Activated T-cell treated with anti-CD3 and anti-CD28 coated beads for 48 hours (primary cell): ENCODE measurements at places on chromosomes 4 and X.

DNA sequence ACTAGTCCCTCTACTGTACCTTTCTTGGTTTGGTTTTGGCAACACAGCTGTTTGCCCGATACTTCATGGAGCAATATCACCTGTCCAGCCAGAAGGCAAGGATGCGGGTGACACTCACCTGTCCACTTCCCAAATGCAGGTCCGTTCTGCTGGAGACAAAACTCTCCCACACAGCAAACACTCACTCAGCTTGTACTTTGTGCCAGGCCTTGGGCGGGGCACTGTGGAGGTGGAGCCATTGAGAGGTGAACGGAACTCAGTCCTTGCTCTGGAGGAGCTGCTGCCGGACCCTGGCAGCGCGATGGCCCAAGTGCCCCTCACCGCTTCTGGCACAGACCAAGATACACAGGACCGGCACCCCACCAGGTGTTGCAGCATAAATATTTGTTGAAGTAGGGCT, 15.3 kb upstream of the HMGB3 start:
- DNase-seq, result no peak

DNA sequence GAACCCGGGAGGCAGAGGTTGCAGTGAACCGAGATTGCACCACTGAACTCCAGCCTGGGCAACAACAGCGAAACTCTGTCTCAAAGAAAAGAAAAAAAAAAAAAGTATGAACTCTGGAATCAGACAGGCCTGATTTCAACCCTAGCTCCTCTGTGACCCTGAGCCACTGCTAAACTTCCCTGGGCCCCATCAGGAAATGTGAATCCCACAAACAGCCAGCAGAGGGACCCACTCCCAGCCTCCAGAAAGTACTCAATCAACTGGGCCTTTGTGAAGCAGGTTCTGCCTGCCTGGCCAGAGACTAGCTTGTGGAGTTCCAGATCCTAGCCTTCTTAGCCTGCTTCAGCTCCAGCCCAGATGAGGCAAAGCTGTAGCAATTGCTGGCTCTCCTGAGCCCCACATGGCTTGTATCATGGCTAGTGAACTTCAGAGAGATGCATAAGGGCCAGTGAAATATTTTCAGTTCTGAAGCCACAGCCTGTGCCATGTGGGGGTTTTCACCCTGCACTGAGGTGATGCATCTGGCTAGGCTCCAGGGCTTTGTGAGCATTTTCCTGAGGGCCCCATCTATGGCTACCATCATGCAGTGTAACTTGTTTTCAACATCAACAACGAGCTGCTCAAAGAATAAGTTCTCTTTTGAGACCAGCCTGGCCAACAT, 7.2 kb upstream of the IDS start:
- DNase-seq, result no peak

DNA sequence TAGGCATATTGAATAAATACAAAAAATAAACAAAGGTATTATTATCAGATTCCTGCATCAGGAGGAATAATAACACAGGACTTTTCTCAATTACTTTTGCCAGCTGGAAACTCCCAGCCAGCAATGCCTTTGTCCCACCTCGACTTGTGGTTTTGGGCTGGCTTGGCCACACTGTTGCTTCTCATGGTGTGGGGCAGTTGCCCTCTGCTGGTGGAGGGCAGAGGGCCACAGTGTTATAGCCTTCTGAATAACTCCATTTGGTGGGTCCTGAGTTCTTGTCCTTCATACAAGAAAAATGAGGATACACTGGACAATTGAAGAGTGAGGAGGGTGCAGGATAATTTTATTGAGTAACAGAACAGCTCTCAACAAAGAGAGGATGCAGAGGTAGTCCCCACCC, 1206.0 kb upstream of the ADGRL3 start:
- DNase-seq, result no peak

DNA sequence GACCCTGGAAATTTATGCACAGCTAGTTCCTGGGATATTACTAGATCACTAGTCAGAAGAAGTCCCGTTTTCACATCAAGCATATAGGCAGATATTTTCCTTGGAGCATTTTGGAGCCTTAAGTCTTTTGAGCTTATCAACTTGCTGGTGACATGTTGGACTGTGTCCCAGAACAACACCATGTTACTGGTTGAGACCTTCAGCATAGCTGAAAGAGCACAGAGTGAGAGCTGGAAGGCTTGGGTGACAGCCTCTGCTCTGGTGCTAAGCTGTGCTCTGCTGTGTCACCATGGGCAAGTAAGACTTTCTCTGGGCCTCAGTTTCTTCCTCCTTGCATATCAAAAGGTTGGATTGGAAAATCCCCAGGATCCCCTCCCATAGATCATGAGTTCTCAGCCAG, 116.6 kb upstream of the FRMPD4 start:
- DNase-seq, result no peak

- no peak for DNase-seq
These were observed 160.3 kb upstream of the VEGFC start for GRCh38 chr4:176953021-176953420.

DNA sequence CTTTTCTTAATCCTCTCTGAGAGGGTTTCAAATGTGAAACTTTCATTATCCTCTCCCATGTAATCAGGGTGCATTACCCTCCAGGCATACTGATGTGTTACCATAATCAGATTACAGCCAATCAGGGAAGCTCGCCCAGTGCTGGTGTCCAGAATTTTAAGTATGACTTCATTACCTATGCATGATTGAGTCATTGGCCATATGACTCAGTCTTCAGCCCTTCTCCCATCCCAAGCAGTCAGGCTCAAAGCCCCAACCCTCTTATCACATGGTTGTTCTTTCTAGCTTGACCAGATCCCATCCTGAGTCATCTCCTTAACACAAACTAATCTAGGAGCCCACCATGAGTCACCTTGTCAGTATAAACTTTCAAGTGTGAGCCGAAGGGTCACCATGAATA, 1668.1 kb upstream of the AGA start:
- no peak for DNase-seq

GRCh38 chr4:123866796-123867195, 470.2 kb downstream of the SPRY1 start:
- DNase-seq, result no peak

DNA sequence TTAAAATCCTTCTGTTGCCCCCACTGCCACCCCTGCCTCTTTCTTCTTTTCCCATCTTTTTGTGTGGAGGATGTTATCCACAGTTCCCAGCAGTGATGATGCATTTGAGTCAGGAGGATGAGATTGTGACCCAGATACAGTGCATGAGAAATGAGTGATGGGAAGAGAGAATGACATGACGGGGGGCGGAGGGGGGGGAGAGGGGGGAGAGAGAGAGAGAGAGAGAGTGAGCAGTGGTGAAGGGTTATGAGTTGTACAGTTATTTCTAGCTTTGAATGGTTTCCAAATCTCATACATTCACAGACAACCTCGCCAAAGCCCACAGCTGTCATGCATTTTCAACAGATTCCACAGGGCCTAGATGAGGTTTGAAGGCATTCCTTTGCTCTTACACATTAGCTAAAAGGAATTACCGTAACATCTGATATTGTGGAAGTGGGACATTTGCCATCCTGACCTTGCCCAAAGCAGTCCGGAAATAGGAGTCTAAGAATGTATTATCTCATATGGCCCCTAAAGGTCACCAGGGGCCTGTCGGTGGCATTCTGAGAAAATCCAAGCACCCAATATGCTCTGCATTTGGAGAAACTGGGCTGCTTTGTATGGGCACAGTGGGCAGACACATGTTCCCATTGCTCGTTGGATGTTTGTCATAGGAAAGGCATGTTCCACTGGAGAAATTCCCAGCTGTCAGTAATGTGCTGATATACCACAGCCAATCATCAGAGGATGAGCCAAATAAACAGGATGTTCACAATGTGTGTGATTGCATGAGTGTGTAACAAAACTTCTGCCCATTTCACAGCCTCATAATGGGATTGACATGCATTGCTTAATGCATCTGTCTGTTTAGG, 435.8 kb downstream of the SPRY1 start:
- no peak for DNase-seq

DNA sequence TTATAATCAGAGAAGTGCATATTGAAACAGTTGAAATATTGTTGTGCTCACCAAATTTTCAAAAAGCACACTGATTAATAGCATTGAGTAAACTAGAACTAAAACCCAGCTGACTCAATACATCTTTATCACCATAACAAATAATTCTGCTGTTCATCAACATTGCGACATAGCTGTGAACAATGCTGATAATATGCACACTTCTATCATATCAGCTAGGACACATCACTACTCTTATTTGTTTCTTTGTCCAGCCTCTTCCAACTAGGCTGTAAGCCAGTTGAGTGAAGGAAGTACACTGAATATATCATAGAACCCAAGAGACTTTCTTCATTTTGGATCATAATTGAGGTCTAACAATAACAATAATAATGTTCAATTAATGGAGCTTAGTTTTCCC, 349.7 kb downstream of the IQCM start:
- no peak for DNase-seq

GRCh38 chr4:42906891-42907759, 14.6 kb downstream of the GRXCR1 start:
- no peak for DNase-seq

DNA sequence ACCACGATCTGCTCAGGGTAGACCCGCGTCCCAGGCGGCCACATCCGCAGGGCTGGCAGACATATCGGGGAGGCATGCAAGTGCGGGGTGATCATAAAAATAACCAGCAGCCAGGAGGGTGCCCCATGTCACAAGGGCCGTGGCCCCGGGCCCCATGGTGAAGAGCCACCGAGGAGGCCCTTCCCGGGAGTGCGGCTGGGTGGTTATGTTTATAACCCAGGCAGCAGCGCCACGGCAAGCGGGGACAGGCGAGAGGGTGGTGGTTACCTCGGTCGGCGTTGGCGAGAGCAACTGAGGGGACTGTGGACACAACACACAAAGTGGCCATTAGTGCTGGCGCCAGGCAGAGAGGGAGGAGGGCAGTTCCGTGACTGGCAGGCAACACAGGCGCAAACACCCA, 92.7 kb upstream of the AFAP1 start:
- no peak for DNase-seq

DNA sequence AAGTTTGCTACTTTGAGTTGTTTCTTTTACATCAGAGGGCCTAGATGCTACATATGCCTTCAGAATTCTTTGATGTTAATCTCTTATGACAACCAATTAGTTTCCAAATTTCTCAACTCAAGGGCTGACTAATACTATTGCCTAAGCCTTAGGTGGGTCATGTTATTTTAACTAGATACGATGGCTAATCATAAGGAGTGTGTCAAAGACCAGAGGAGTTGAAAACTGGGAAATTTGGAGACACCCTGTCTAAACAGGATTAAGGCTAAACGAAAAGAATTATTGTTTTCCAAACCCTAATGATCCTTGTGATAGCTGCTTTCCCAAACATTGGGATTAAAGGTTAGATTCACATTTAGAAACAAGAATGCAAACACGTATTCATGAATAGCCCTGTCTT, 228.5 kb downstream of the PCDH7 start:
- no peak for DNase-seq

DNA sequence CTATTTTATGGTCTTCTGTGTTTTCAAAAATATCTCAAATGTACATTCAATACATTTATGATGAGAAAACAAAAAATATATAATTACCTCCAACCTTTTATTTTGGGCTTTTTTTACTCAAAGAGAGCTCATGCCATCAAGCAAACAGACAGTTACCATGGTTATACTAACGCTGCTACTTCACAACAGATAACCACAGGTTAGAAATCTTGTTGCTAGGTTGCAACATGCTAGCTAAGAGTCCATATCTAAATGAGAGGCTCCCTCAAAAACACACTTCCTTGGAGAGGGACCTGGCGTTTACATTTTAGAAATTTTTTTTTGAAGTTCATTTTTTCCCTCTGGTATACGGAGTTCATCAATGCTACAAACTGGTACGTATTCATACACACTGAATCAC, 44.3 kb downstream of the TBC1D9 start:
- DNase-seq, result no peak

GRCh38 chr4:56757821-56758411, 63.6 kb downstream of the SPINK2 start:
- DNase-seq, result peak; percentile 65

GRCh38 chrX:113260474-113260873, 419.8 kb upstream of the AMOT start:
- no peak for DNase-seq

- no peak for DNase-seq
These were observed 7.4 kb upstream of the HPRT1 start for GRCh38 chrX:134452596-134452995.

GRCh38 chrX:155954793-155955192, 42.7 kb upstream of the IL9R start:
- DNase-seq, result no peak

DNA sequence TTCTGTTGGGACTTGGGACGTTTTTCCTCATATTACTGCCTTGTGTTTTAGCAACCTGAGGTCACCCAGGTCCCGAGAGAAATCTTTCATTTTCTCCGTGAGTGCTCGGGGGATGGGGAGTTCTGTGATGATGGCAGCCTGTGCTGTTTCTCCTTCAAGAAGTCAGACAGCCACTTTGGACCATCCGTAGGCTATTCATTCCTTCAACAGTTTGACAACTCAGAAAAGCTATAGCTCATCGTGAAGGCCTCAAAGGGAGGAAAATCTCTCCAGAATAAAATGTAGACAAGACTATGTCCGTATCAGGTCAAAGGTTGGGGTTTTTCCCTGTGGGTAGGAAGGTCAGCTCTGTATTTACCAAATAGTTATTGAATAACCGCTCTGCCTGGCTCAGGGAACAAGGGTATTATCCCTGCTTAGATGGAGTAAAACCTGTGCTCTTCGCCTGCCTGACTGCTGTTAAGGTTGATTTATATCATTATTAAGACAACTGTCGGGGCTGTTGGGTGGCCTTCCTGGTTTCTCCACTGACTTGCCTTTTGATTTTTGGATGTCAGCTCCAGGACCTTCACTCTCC, 36.6 kb downstream of the FAM114A1 start:
- no peak for DNase-seq

- DNase-seq, result no peak
These were observed 97.1 kb downstream of the MRPL1 start for GRCh38 chr4:77959566-77960338.

DNA sequence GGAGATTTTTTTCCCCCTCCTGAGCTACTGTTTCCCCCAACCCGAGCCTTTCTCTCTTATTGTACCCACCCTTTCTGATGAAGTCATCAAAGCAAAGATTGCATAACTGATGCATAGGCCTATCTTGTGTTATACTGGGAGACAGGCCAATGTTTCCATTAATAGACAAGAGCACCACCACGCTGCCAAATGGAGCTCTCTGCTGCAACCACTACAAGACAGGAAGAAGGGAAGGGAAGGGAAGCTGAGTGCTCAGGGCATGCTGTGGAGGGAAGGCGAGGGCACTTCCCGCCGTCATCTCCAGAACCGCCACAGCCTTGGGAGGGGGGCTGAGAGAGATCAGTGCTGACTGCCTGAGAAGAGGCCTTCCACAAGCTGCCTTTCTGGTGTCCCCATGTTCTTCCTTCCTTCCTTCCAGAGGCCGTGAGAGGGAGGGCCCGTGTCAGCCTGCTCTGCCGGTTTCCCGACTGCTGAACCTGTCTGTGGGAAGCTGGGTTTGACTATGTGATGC, 75.0 kb downstream of the MGST2 start:
- no peak for DNase-seq

- no peak for DNase-seq
These were observed 5.3 kb downstream of the DIAPH2 start for GRCh38 chrX:96689991-96690390.

GRCh38 chr4:61094854-61095598, 105.1 kb upstream of the ADGRL3 start:
- DNase-seq, result no peak

GRCh38 chr4:128379860-128380259, 92.2 kb upstream of the PGRMC2 start:
- no peak for DNase-seq
